ENCODE measurements at places on chromosomes 2 and 18.
A peak's percentile ranks its signal among the peaks of the same experiment; 100 is the strongest.

GRCh38 chr2:161004379-161004778, 155.8 kb upstream of the TANK start:
- DNase-seq: no peak

DNA sequence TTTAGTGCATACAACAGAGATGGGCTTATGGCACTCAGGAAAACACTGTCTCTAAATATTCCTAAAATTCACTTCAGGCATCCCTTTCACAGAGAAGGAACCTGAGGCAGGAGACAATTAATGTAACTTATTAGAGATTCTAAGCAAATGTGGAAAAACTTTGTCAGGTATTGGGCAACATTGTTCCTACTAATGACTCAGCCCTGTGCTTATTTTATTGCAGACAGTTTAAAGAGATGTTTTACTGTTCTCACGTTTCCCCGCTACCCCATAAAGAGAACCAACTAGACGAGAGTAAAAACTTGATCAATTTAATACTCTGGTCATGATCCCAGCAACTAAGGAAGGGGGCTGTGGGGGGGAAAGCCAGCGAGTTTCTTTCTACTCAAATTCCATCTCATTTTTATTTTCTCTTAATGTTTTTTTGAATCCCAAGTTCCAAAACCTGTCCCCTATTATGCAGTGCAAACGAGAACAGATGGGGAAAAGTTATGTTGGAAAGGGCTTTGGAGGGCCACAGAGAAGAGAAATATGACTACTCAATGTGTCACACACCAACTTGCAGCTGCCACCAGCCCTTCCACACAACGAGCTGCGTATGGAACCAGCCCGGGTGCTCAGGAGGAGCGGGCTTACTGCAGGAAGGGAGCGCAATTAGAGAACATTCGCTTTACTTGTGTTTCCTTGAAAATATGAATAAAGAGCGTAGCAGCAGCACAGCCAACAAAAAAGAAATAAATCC, 18.7 kb upstream of the ACVR1 start:
- peak; percentile 51 for DNase-seq

- no peak for DNase-seq
Observed at GRCh38 chr2:10489842-10490555, 41.9 kb upstream of the ODC1 start.

GRCh38 chr2:42270757-42271156, 90.3 kb downstream of the COX7A2L start:
- no peak for DNase-seq

GRCh38 chr2:64853894-64854293, 135.3 kb upstream of the SLC1A4 start:
- DNase-seq: no peak

DNA sequence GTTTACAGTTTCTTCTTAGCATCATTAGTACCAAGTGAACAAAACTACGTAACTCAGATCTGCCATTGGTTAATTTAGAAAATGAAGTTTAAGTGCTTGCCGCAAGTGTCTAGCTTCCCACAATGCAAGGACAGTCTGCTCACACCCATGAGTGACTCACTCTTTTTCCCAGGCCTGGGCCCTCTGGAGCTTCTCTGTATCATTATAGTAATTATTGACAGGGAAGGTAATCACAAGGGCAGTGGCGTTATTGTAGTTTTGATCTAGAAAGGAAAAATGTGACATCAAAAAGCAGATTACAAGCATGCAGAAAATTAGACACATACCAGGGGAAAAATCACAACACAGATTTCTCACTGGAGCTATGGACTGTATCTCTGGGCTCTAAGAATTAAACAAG, 38.5 kb downstream of the NPC1 start:
- no peak for DNase-seq

DNA sequence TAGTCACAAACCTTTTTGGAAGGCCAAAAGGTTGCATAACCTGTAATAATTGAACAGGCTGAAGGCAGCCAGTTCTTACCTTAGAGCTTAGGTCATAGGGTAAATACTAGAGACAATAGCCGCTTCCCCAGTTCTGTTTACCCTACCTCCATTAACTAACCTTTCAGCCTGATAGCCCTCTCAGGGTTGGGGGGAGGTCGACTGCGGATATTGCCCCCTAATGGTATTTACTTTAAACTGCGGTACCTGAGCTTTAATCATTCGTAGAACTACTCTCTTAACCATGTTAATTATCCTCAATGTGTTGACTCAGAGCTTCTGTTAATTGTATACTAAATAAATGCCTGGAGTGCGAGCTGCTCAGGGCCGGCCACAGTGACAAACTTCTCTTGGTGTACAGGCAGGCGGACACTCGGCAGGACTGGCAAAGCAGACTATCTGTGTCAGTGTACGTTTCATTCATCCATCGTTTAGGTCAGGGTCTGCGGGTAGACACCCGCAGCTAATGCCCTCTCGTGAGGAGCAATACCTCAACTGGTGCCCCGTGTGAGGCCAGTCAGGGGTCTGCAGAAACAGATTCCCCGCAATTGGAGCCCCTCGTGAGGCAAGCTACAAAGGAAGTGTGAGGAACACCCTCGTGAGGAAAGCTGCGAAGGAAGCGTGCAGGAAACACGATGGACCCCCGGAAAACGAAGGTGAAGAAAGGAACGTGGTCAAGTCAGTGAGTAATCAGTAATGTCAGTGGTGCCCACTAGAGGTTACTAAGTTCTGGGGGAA, 115.3 kb upstream of the SCN7A start:
- DNase-seq: no peak

DNA sequence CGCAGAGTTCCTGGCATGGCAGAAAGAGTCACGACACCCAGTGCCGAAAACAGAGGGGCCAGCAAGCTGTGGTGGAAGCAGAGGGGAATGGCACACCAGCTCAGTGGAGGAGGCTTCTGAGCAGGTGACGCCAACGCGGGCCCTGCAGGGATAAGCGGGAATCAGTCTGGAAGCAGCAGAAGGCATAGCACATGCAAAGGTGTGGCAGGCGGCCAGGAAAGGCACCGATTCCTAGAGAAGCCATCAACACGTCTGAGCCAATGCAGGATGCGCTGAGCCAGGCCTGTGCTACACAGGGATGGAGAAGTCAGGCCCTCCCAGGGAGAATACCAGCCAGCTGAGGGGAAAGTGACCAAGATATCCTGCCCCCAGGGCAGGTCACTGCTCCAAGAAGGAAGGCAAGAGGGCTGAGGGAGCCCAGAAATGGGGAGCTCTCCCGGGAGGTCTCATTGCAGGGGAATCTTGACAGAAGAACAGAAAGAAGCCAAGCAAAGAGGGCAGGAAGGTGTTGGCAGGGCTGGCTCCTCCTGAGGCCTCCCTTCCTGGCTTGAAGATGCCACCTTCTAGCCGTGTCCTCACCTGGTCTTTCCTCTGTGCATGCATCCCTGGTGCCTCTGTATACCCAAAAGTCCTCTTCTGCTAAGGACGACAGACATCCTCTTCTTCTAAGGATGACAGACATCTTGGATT, 16.3 kb downstream of the TEX51 start:
- DNase-seq: no peak

DNA sequence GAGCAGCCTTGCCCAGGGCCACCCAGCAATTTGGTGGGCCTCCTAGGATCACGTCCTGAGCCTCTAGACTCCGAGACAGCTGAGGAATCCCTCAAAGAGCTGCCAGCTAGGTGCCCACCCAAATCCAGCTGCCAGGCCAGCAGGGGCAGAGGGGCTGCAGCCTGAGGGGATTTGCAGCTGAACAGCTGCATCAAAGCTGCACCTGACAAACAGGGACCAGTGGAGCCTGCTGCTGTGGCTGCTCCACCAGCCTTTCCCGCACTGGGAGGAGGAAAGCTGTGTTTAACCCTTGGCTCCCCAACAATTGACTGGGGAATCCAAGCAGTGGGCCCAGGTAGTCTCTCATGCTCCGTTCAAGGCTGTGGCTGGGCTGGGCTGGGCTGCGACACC, 8.2 kb downstream of the ADRA2B start:
- DNase-seq: no peak

DNA sequence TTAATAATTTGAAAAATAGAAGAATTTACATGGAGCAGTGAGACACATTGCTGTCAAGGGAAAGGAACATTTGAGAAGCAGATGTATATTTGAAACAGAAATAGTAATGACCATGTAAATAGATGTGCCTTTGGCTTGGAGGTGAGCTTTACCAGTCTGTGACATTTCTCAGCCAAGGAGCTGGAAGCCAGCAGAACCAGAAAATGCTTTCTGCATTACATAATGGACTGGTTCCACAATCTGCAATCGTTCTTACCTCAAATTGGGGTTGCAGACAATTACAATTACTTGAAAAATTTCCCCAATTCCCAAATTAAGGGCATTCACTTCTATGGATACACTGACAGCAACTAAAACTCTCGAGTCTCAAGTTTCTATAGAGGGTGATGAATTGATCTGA, 59.7 kb downstream of the HNMT start:
- DNase-seq: no peak

DNA sequence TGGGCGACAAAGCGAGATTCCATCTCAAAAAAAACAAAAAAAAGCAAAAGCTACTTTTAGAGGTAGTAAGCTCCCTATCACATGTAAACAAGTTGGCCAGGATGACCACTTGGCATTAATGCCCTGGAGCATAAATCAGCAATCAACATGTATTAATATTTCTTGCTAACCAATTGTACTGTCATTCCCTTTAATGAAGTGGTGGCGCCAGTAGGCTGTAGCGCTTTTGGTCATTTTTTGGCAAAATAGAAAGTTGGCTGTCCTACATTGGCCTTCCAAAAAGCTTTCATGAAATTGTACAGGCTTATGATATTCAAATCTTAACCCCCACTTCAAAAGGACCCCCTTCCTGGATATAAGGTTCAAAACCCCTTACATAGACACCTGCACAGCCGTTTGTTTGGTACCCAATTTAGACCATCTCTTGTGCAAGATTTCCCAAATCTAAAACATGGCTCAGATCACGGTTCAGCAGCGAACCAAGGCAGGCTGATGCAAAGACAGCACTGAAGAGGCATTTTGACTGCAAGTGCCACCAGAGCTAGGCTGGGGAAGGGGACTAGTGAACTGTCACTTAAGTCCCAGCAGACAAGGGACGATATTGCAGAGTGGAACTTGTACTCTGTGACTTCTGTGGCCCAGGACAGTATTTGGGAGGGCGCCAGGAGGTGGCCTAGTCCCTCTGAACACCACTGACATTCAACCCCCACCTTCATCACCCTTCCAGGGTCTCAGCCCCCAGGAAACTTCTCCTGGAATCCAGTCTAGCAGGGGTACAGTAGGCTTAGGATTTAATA, 31.9 kb downstream of the SMAD7 start:
- DNase-seq: no peak

DNA sequence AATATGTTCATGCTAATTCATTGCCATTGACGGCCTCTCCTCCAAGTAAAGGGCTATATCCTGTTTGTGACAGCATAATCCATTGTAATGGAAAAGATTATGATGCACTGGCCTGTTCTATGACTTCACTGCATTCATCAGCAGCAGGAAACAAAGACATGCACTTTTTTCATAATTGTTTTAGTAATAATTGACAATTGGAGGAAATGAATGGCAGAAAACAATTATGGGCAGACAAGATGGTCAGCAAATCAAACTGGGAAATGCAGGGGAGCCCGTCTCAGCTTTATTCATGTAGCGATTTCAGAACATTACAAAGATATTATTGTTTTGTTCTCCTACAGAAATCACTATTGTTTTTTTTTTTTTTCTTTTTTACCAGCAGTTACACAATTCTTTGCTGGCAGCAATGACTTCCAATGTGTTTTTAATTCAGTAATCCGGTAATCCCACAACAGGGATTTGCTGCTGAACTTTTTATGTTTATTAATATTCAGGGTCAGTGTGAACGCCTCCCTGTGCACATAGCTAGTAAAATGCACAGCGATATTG, 33.8 kb upstream of the RASGRP3 start:
- DNase-seq: peak; percentile 24

- DNase-seq: no peak
Observed at GRCh38 chr2:156319811-156320485, 12.6 kb downstream of the NR4A2 start.

DNA sequence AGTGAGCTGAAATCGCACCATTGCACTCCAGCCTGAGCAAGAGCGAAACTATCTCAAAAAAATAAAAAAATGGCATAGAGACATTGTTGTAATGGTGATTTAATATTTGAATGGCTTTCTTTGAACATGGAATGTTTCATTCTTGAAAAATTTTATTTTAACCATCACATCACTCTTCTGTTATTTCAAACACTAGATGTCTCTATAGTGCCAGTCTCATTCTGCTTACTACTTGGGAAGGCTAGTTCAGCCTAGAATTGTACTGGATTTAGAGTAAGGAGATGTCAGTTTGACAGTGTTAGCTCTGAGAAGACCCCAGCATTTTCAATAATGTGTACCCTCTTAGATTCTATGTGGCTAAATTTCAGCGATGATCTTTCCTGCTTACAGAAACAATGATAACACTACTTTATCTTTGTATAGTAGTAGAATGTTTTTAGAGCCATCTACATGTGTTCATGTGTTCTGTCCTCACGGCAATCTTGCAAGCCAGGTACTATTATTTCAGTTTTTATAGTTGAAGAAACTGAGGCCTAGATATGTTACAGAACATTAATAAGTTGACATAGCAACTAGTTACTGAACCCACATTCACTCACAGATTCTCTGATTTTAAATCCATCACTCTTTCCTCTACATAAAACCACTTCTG, 142.9 kb upstream of the ZSWIM2 start:
- DNase-seq: no peak

- DNase-seq: no peak
Observed at GRCh38 chr18:3871687-3872086, 421.7 kb downstream of the TGIF1 start.

GRCh38 chr18:54141041-54141608, 83.3 kb downstream of the MBD2 start:
- DNase-seq: no peak

DNA sequence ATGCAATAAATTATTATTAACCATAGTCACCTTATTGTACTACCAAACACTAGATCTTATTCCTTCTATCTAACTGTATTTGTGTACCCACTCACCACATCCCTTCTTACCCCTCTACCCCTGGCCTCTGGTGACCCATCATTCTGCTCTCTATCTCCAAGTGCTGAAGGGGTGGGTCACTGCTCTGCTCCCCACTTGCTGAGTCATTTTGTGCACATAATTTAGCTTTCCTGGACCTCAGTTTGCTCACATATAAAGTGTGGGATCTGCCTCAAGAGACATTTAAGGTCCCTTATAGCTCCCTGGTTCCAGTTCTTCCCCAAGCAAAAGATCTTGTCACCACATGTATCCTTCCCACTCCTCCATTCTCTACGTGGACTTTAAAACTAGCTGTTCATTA, 169.4 kb downstream of the ZNF385B start:
- no peak for DNase-seq

- DNase-seq: no peak
Observed at GRCh38 chr2:133586978-133587377, 18.7 kb upstream of the NCKAP5 start.

DNA sequence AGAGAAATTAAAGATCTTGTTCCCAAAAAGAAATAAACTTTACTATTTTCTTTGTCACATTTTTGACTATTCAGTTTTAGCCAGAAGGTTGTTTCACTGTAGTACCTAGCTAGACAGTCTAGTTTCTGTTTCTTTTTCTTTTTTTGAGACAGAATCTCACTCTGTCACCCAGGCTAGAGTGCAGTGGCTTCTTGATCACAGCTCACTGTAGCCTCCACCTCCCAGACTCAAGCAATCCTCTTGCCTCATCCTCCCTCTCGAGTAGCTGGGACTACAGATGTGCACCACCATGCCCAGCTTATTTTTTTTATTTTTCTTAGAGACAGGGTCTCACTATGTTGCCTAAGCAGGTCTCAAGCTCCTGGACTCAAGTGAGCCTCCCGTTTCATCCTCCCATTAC, 2.2 kb downstream of the RBM45 start:
- no peak for DNase-seq

GRCh38 chr2:120556911-120557310, 178.8 kb upstream of the GLI2 start:
- DNase-seq: no peak

GRCh38 chr2:229408356-229408755, 137.3 kb upstream of the PID1 start:
- DNase-seq: no peak
